ENCODE measurements at places on chromosomes 12 and 14.

DNA sequence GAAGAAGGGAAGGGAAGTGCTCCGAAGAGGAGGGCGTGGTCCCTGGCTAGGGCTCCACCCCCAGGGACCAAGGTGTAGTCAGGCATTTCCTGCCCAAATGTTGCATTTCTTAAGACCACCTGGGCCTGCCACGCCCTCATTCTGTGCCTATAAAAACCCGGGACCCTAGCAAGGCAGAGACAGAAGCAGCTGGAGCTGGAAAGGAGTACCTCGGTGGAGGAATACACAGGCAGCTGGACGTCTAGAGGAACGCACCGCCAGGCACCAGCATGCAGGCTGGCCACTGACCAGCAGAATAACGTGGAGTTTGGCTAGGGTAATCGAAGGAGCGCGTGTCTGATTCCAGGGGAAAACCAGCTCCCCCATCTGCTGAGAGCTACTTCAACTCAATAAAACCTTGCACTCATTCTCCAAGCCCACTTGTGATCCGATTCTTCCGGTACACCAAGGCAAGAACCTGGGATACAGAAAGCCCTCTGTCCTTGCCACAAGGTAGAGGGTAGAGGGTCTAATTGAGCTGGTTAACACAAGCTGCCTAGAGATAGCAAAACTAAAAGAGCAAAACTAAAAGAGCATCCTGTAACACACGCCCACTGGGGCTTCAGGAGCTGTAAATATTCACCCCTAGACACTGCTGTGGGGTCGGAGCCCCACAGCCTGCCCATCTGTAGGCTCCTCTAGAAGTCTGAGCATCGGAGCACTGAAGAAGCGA is 21.0 kb downstream of the CFL2 start:
- no peak overlapping the region for H3K27ac ChIP-seq
- DNase-seq: no peak
- H3K27me3 ChIP-seq: no peaks in the 10 kb centered on the region
- no peaks in the 10 kb centered on the region for H3K36me3 ChIP-seq
- peaks cover 4% of the 10 kb centered on the region for H3K4me1 ChIP-seq

DNA sequence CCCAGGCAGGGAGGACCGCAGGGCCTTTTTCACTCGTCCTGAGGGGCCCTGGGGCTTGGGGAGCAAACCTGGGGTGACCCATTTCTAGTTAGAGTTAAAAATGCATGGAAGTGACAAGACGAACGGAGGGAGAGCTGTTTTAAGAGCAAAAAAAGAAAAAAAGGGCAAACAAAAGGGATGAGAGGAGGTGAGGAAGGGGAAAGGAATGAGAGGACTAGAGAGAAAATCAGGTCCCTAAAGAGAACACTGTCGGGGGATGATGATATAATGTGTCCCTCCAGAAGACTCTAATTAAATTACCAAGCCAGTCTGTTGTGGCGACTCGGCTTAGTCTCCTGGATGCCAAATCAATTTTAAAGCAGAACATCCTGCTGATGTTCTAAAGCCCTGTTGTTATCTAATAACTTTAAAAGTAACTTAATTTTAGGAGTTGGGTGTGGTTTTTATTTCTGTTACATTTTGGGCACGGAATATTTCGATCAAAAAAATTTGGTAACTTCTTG is 1.1 kb downstream of the ANO6 start:
- peaks cover 35% of the 10 kb centered on the region for H3K4me1 ChIP-seq
- H3K27ac ChIP-seq: peak overlapping the region; percentile 42
- peaks cover 2% of the 10 kb centered on the region for H3K36me3 ChIP-seq
- no peaks in the 10 kb centered on the region for H3K27me3 ChIP-seq
- peak overlapping the region; percentile 92 for H3K4me3 ChIP-seq

DNA sequence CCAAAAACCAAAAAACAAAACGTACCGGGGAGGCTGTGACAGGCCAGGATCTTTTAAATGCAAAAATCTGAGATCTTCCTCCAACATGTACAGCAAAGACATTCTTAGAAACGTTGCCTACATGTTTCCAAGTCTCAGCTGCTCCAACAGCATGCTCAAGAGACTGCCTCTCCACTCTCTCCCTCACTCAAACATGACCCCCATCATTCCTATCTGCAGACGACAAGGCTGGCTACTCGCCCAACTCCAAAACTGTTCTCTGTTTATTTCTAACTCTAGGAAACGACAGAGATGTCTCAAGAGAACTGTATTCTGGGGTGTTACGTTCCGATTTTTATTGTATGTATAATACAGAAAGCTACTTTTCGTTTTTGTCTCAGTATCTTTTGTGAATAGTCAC is 57.5 kb upstream of the TMCC3 start:
- H3K4me1 ChIP-seq: no peaks in the 10 kb centered on the region
- H3K27ac ChIP-seq: no peak overlapping the region
- H3K4me3 ChIP-seq: no peak overlapping the region
- peaks cover 8% of the 10 kb centered on the region for H3K27me3 ChIP-seq

- DNase-seq: no peak
- no peaks in the 10 kb centered on the region for H3K36me3 ChIP-seq
- H3K27me3 ChIP-seq: no peaks in the 10 kb centered on the region
- no peaks in the 10 kb centered on the region for H3K4me1 ChIP-seq
- H3K4me3 ChIP-seq: no peak overlapping the region
Measured at GRCh38 chr14:56244138-56244789, 126.1 kb downstream of the PELI2 start.

- H3K4me3 ChIP-seq: no peak overlapping the region
- H3K4me1 ChIP-seq: no peaks in the 10 kb centered on the region
- H3K36me3 ChIP-seq: no peaks in the 10 kb centered on the region
- DNase-seq: no peak
- H3K27me3 ChIP-seq: peaks cover 2% of the 10 kb centered on the region
Measured at GRCh38 chr12:13326076-13326475, 129.6 kb downstream of the EMP1 start.

- H3K4me3 ChIP-seq: no peak overlapping the region
- DNase-seq: no peak
- H3K4me1 ChIP-seq: no peaks in the 10 kb centered on the region
- no peak overlapping the region for H3K27ac ChIP-seq
Measured at GRCh38 chr12:81167694-81168093, 89.8 kb downstream of the ACSS3 start.

- no peaks in the 10 kb centered on the region for H3K36me3 ChIP-seq
- H3K4me3 ChIP-seq: no peak overlapping the region
- no peaks in the 10 kb centered on the region for H3K4me1 ChIP-seq
- H3K27me3 ChIP-seq: no peaks in the 10 kb centered on the region
Measured at GRCh38 chr12:91219919-91220318, 37.3 kb upstream of the DCN start.

DNA sequence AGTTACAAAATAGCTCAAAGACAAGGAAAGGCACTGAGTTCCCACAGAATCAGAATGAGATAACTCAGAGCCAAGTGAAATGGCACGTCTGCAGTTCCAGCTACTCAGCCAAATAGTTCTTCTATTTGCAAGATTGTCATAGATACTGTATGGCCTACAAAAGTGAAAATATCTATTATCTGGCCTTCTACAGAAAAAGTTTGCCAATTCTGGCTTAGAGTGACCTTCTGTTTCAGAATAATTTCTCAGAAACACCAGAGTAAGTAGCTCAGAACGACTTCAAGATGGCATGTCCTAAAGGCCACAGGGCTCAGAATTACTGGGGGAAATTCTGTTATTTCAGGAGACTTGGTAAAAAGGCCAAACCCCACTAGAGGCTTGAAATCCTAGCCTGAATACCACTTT is 10.7 kb upstream of the RTRAF start:
- no peaks in the 10 kb centered on the region for H3K36me3 ChIP-seq
- DNase-seq: no peak
- peaks cover 7% of the 10 kb centered on the region for H3K4me1 ChIP-seq
- no peak overlapping the region for H3K4me3 ChIP-seq

GRCh38 chr14:101191101-101191720 is 287.7 kb upstream of the RTL1 start:
- DNase-seq: no peak
- H3K4me1 ChIP-seq: no peaks in the 10 kb centered on the region
- H3K36me3 ChIP-seq: no peaks in the 10 kb centered on the region

GRCh38 chr12:6281081-6281809 is 29.2 kb upstream of the PLEKHG6 start:
- no peak for DNase-seq
- H3K27ac ChIP-seq: no peak overlapping the region
- no peaks in the 10 kb centered on the region for H3K27me3 ChIP-seq
- H3K36me3 ChIP-seq: no peaks in the 10 kb centered on the region

DNA sequence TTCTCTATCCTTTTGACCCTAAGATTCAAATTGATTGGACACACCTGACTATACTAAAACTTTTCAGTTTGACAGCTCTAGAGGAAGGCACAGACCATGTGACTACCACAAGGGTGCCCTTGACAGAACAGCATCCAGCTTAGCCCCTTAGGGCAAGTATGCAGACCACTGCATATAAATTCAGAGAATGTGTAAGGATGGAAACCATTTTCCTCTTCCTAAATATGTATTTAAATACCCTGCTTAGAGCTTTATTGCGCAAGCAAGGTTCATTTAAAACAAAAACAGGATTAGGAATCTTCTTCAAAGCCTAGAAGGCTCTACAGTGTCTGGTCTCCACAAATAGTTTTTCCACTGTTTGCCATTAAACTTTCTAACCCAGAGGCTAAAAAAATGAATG is 202.8 kb downstream of the MED13L start:
- H3K27ac ChIP-seq: no peak overlapping the region
- DNase-seq: no peak
- no peaks in the 10 kb centered on the region for H3K27me3 ChIP-seq
- H3K4me1 ChIP-seq: no peaks in the 10 kb centered on the region
- H3K36me3 ChIP-seq: no peaks in the 10 kb centered on the region
- H3K4me3 ChIP-seq: no peak overlapping the region

DNA sequence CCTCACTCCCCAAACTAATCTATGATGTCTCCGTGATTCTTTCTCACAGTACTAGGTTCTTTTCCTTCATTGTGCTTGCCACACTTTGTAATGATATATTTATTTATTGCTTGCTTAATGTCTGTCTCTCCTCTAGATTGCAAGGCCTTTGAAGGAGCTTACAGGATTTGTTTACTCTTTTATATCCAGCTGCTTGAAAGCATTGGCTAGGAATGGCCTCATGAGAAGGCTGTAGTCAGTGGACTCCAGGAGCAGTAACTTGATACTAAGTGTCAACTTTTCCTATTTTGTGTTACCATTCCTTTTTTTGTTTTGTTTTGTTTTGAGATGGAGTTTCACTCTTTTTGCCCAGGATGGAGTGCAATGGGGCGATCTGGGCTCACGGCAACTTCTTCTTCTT is 7.3 kb upstream of the FAM234B start:
- H3K27ac ChIP-seq: no peak overlapping the region
- H3K36me3 ChIP-seq: no peaks in the 10 kb centered on the region
- DNase-seq: no peak
- peaks cover 2% of the 10 kb centered on the region for H3K27me3 ChIP-seq
- no peaks in the 10 kb centered on the region for H3K4me1 ChIP-seq

GRCh38 chr12:11830307-11830801 is 180.9 kb downstream of the ETV6 start:
- H3K27ac ChIP-seq: no peak overlapping the region
- DNase-seq: no peak
- no peak overlapping the region for H3K4me3 ChIP-seq

- H3K4me1 ChIP-seq: no peaks in the 10 kb centered on the region
- no peaks in the 10 kb centered on the region for H3K36me3 ChIP-seq
- H3K27ac ChIP-seq: no peak overlapping the region
- no peak for DNase-seq
Measured at GRCh38 chr12:9509464-9510161, 98.1 kb downstream of the KLRB1 start.

- no peaks in the 10 kb centered on the region for H3K4me1 ChIP-seq
- H3K4me3 ChIP-seq: no peak overlapping the region
- H3K27ac ChIP-seq: no peak overlapping the region
- H3K36me3 ChIP-seq: no peaks in the 10 kb centered on the region
- H3K27me3 ChIP-seq: no peaks in the 10 kb centered on the region
Measured at GRCh38 chr12:53244337-53244736, 12.3 kb upstream of the RARG start.

DNA sequence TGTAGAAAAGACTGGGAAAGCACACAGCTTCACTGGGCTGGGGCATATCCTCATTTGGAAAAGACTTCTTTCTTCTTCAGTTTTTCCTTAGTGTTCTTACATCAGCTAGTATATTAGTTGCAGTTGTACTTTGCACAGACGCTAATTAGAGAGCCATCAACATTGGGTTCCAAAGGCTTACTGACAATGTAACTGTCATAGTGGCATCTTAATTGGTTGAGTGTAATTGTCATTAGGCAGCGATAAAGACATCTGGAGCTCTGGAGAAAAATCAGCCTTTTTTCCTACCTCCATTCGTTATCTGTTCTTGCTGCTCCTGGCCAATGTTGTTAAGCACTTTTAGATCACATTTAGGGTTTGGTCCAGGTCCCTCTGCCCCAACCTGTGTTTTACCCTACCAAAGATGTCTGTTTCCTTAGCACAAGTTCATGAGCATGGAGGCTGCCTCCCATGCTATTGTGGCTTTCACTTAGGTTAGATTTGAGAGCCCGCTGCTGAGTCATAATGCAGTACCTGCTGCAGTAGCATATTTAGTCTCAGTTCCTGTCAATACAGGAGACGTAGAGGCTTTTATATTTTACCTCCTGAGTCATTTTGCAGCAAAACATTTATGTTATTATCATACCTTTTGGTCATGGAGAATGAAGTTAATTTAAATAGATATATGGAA is 49.2 kb downstream of the FBXW8 start:
- peaks cover 5% of the 10 kb centered on the region for H3K36me3 ChIP-seq
- H3K4me3 ChIP-seq: no peak overlapping the region
- DNase-seq: peak; percentile 21
- no peak overlapping the region for H3K27ac ChIP-seq
- H3K27me3 ChIP-seq: no peaks in the 10 kb centered on the region

GRCh38 chr12:981961-982360 is 9.1 kb upstream of the ERC1 start:
- no peaks in the 10 kb centered on the region for H3K27me3 ChIP-seq
- H3K36me3 ChIP-seq: no peaks in the 10 kb centered on the region
- no peak overlapping the region for H3K27ac ChIP-seq
- H3K4me3 ChIP-seq: no peak overlapping the region
- H3K4me1 ChIP-seq: no peaks in the 10 kb centered on the region

- H3K4me3 ChIP-seq: no peak overlapping the region
- no peaks in the 10 kb centered on the region for H3K4me1 ChIP-seq
- no peaks in the 10 kb centered on the region for H3K36me3 ChIP-seq
- no peak for DNase-seq
Measured at GRCh38 chr12:12943586-12944260, 8.2 kb downstream of the GPRC5D start.

DNA sequence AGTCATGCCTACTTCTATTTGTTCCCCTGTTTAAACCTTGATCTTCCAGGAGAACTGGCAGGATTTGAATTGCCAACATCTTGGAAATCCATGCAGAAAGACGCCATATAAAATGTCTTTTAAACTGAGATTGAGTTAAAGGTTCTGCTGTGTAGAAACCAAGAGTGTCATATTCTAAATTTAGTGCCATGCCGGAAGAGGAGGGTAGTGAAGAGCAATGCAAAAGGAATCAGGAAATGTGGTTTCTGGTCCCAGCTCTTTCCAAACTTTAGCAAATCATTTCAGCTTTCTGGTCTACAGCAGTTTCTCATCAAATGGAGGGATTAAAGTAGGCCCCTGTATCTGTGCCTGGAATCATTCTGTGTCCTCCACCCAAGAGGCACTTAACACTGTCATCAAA is 85.7 kb downstream of the BTG1 start:
- H3K27ac ChIP-seq: peak overlapping the region; percentile 70
- no peaks in the 10 kb centered on the region for H3K36me3 ChIP-seq
- peaks cover 46% of the 10 kb centered on the region for H3K4me1 ChIP-seq

- no peaks in the 10 kb centered on the region for H3K4me1 ChIP-seq
- no peak overlapping the region for H3K27ac ChIP-seq
- H3K27me3 ChIP-seq: no peaks in the 10 kb centered on the region
- no peak overlapping the region for H3K4me3 ChIP-seq
- H3K36me3 ChIP-seq: no peaks in the 10 kb centered on the region
- DNase-seq: no peak
Measured at GRCh38 chr12:8870586-8870985, 43.7 kb upstream of the PHC1 start.
